Esophagus squamous epithelium (tissue), 5 donors: ENCODE measurements at places on chromosomes 13 and 19. TPM values are rescaled to one million over a fixed set of nuclear protein-coding genes. Genes with fewer than 3 reads are reported as not detected.
A peak's percentile ranks its signal among the peaks of the same experiment; 100 is the strongest.

The STAP2 gene
- total RNA-seq, result 96.7 TPM

DNA sequence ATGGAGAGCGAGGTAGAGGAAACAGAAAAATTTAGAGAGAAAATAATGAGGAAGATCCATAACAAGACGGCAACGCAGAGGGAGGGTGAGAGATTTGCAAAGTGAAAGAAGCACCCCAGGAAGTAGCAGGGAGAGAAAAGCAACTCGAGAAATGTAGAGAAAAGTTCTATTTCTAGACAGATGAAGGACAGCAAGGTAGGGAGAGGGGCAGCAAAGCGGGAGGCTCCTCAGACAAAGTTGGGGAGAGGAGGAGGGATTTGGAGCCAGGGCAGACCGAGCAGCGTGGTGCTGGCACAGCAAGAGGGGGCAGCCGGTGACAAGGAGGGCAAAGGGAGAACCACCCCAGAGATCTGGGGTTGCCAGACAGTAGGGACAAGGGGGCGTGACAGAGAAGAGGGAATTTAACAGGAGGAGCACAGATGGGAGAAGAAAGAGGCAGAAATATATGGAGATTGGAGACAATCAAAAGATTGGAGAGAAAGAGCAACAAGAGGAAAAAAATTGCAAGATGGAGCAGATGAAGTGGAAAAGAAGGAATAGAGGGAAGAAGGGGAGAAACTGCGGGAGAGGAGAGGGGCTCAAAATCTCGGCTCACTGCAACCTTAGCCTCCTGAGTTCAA lies 989 bp downstream of the ZNF766 start:
- H3K4me1 ChIP-seq, result no peaks in the 10 kb centered on the region
- DNase-seq, result no peak
- peaks cover 38% of the 10 kb centered on the region for H3K36me3 ChIP-seq
- H3K27ac ChIP-seq, result peak overlapping the region; percentile 99

GRCh38 chr19:4144666-4145249 lies 8.7 kb upstream of the CREB3L3 start:
- H3K27me3 ChIP-seq, result no peaks in the 10 kb centered on the region
- H3K4me1 ChIP-seq, result peaks cover 17% of the 10 kb centered on the region
- H3K36me3 ChIP-seq, result no peaks in the 10 kb centered on the region
- H3K4me3 ChIP-seq, result no peak overlapping the region

The NLRP5 gene
- not detected for total RNA-seq

DNA sequence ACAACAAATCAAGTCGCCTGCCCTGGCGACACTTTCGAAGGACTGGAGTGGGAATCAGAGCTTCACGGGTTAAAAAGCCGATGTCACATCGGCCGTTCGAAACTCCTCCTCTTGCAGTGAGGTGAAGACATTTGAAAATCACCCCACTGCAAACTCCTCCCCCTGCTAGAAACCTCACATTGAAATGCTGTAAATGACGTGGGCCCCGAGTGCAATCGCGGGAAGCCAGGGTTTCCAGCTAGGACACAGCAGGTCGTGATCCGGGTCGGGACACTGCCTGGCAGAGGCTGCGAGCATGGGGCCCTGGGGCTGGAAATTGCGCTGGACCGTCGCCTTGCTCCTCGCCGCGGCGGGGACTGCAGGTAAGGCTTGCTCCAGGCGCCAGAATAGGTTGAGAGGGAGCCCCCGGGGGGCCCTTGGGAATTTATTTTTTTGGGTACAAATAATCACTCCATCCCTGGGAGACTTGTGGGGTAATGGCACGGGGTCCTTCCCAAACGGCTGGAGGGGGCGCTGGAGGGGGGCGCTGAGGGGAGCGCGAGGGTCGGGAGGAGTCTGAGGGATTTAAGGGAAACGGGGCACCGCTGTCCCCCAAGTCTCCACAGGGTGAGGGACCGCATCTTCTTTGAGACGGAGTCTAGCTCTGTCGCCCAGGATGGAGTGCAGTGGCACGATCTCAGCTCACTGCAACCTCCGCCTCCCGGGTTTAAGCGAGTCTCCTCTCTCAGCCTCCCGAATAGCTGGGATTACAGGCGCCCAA lies at the start of gene LDLR:
LDLR (plus strand) TSS at position 210 of the 760 bp plus-strand sequence; CDS start at position 296, 86 bp downstream.
- peaks cover 75% of the 10 kb centered on the region for H3K4me1 ChIP-seq
- H3K36me3 ChIP-seq, result no peaks in the 10 kb centered on the region
- H3K27ac ChIP-seq, result peak within 1 kb of the TSS; percentile 95
- peak within 1 kb of the TSS; percentile 61 for H3K4me3 ChIP-seq
- DNase-seq, result no peak
- H3K27me3 ChIP-seq, result no peaks in the 10 kb centered on the region

The PTGIR gene
- 1.1 TPM for total RNA-seq

DNA sequence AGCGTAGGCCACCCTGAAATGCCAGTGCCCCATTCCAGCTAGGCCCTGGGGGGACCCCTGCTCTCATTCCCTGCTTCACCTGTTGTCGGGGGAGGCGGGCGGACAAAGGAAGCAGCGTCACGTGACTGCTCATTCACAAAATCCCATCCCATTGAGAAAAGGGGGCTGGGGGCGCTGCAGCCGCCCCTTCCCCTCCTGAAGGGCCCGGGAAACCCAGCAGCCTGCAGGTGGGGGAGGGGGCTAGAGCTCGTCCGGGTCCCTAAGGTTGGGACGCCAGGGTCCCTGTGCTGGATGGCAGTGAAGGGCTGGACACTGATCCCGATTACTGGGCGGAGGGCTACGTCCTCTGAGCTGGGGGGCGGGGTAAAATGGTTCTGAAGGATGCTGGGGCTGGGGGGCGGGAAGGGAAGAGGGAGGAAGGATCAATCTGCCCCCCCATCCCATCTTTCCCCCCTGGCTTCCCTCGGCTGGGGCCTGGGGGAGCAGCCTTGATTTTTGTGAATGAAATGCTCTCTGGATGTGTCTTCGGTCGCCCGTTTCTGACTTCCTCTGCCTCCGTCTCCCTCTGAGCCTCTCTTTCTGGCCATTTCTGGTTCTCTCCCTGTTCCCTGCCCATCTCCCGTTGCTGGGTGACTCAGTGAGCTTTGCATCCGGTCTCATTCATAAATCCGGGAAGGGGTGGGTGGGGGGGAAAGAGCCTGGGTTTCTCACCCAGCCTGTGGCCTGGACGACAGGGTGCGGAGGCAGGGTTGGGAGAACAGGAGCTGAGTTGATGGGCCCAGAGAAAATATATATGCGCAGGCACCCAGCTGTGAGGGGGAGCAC lies 816 bp downstream of the SPRED3 start:
- H3K27me3 ChIP-seq, result no peaks in the 10 kb centered on the region
- peak overlapping the region; percentile 74 for H3K27ac ChIP-seq
- DNase-seq, result no peak
- H3K4me1 ChIP-seq, result peaks cover 28% of the 10 kb centered on the region

- H3K4me1 ChIP-seq, result no peaks in the 10 kb centered on the region
- DNase-seq, result no peak
- H3K36me3 ChIP-seq, result no peaks in the 10 kb centered on the region
- no peak overlapping the region for H3K4me3 ChIP-seq
- H3K27me3 ChIP-seq, result no peaks in the 10 kb centered on the region
Observed at GRCh38 chr13:74174810-74175209, 40.6 kb upstream of the KLF12 start.

GRCh38 chr19:40596608-40597328 lies 4.4 kb upstream of the LTBP4 start:
- DNase-seq, result no peak
- H3K4me3 ChIP-seq, result peak overlapping the region; percentile 11
- peaks cover 40% of the 10 kb centered on the region for H3K4me1 ChIP-seq

The OR4F17 gene
- not detected for total RNA-seq

The KCNRG gene
- total RNA-seq, result 1.1 TPM

GRCh38 chr13:28035146-28035782 lies 46.8 kb upstream of the URAD start:
- no peak overlapping the region for H3K27ac ChIP-seq
- no peaks in the 10 kb centered on the region for H3K27me3 ChIP-seq
- no peaks in the 10 kb centered on the region for H3K4me1 ChIP-seq
- no peak for DNase-seq
- H3K36me3 ChIP-seq, result no peaks in the 10 kb centered on the region

DNA sequence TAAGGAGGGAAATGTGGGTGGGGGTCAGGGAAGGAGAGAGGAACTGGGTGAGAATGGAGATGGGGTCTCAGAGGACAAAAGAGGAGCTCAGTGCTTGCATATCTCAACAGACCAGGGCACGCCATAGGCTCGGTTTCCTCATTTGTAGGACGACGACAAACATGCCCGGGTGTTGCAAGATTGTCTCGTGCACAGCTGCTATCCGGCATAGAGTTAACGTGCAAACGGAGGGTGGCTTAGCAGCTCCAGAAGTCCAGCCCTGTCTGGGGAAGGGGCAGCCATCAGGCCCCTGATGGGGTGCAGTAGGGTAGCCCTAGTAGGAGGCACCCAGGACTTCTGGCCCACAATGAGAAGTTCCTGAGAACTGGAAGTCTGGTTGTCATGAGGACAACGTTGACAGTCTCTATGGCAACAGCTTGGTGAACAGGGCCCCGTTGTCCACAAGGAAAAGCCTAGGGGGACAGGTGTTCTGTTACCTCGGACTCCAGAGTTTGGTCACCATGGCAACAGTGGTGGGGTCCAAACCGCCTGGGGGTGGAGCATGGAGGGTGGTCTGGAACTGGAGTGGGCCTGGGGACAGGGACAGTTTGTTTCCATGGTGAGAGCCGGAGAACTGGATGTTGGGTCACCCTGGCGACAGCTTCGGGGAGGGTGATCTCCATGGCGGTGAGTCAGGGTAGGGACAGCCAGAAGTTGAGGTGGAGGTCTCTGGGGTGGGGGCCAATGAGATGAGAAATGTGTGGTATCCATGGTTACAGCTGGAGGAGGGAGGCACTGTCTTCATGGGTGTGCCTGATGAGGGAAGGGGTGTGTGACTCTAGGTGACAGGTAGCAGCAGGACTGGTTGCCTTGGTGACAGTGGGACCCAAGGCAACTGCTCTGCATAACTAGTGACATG lies 16.8 kb downstream of the TM6SF2 start:
- no peak overlapping the region for H3K4me3 ChIP-seq
- peaks cover 5% of the 10 kb centered on the region for H3K4me1 ChIP-seq
- H3K27ac ChIP-seq, result no peak overlapping the region
- no peak for DNase-seq
- no peaks in the 10 kb centered on the region for H3K27me3 ChIP-seq

GRCh38 chr19:1000095-1000494 lies at the start of gene GRIN3B:
GRIN3B (plus strand) TSS chr19:1000419; CDS start chr19:1000438, 19 bp downstream.
- no peak for DNase-seq
- H3K4me1 ChIP-seq, result peaks cover 31% of the 10 kb centered on the region
- no peak within 1 kb of the TSS for H3K27ac ChIP-seq
- H3K27me3 ChIP-seq, result peaks cover 8% of the 10 kb centered on the region
- H3K36me3 ChIP-seq, result peaks cover under 1% of the 10 kb centered on the region

The CDC37 gene
- total RNA-seq, result 171 TPM

The MCEMP1 gene
- not detected for total RNA-seq

The C1QTNF9 gene
- not detected for total RNA-seq

DNA sequence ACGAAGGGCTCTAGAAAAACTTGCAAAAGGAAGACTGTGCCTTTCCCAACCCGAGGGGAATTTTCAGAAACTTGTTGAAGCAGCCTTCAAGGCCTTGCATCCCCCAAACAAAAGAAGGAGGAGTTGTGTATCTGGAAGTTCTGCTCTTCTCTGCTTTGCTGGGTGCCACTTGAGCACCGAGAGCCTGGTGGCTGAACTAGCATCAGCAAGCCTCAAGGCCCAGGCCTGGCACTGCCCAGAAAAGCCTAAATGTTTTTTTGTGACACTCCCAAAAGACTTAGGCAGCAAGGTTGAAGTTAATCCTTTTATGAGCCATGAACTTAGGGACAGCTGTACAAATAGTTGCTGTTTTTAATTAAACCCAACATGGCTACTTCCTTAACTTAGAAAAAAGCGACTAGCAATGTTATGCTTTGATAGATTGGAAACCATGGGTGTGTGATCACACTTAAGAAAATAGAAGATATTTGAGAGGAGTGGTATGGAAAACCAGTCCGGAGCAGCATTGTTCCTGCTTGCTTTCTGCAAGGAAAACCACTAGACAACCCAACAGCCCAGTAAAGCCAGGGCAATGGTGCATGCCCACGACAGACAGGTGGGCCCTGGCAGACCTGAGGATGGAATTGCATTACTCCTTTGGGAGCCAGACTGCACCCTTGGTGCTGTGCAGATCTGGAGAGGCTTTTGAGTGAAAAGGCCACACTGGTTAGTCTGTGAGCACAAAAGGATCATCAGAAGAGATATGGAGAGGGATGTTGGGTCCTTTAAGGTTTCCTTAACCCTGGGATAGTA lies 788 bp upstream of the DLEU7 start:
- DNase-seq, result no peak
- H3K4me3 ChIP-seq, result no peak overlapping the region
- no peaks in the 10 kb centered on the region for H3K27me3 ChIP-seq
- no peak overlapping the region for H3K27ac ChIP-seq

- no peak for DNase-seq
- H3K4me3 ChIP-seq, result no peak overlapping the region
- H3K27me3 ChIP-seq, result no peaks in the 10 kb centered on the region
- H3K27ac ChIP-seq, result peak overlapping the region; percentile 58
Observed at GRCh38 chr13:113049521-113049941, 56.1 kb upstream of the F7 start.

- H3K27me3 ChIP-seq, result no peaks in the 10 kb centered on the region
- H3K4me1 ChIP-seq, result peaks cover 8% of the 10 kb centered on the region
- peak overlapping the region; percentile 83 for H3K4me3 ChIP-seq
- H3K27ac ChIP-seq, result peak overlapping the region; percentile 80
Observed at GRCh38 chr19:49489601-49490167, 2.3 kb downstream of the RPL13A start.

GRCh38 chr19:41621654-41622053 lies 5.2 kb downstream of the CEACAM4 start:
- no peak for DNase-seq
- H3K27me3 ChIP-seq, result no peaks in the 10 kb centered on the region
- H3K36me3 ChIP-seq, result no peaks in the 10 kb centered on the region
- no peak overlapping the region for H3K27ac ChIP-seq
- no peaks in the 10 kb centered on the region for H3K4me1 ChIP-seq

The ZNF724 gene
- 5.2 TPM for total RNA-seq

The COMP gene
- 8.0 TPM for total RNA-seq

- H3K36me3 ChIP-seq, result no peaks in the 10 kb centered on the region
- H3K4me1 ChIP-seq, result peaks cover 22% of the 10 kb centered on the region
- no peak within 1 kb of the TSS for H3K4me3 ChIP-seq
Observed at GRCh38 chr19:17687857-17688784, at the start of gene UNC13A. UNC13A (minus strand) TSS chr19:17688354; CDS start chr19:17688199, 155 bp downstream.
